Amniotic stem cell (primary cell): ENCODE measurements at places on chromosomes 16 and 17.
A peak's percentile ranks its signal among the peaks of the same experiment; 100 is the strongest.

- no peak for DNase-seq
These were observed 16.7 kb downstream of the CRHR1 start for GRCh38 chr17:45800816-45801215.

- DNase-seq, result no peak
These were observed 19.9 kb downstream of the GGA3 start for GRCh38 chr17:75241502-75241901.

- DNase-seq, result no peak
These were observed 670 bp downstream of the TNFSF12 start for GRCh38 chr17:7549401-7550055.

GRCh38 chr17:53909802-53910201, 87.1 kb downstream of the KIF2B start:
- DNase-seq, result no peak

DNA sequence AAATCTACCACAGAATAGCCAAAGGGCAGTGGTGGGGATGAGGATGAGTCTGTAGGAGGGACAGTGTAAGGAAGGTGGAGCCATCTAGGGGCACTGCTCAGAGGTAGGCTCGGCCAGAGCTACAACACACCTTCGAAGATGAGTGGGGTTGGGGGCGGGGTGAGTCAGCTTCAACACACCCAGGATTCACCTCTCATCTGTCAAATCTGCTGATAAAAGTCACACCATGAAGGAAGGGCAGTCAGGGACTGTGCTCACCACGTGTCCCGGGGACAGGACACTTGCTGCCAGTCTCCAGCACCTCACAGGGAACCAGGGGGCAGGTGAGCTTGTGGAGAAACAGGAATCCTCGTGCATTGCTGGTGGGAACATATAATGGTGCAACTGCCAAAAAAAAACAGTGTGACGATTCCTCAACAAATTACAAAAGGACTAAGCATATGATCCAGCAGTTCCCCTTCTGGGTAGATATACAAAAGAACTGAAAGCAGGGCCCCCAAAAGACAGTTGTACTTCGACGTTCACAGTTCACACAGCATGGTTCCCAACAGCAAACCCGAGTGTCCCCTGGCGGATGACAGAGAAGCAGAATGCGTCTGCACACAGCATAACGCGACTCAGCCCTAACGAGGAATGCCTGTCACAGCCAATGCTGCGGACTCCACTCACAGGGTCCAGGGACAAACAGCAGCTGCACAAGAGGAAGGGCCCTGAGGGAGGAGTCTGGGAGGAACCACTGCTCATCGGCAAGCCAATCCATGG, 133.1 kb downstream of the ANKRD11 start:
- DNase-seq, result no peak

DNA sequence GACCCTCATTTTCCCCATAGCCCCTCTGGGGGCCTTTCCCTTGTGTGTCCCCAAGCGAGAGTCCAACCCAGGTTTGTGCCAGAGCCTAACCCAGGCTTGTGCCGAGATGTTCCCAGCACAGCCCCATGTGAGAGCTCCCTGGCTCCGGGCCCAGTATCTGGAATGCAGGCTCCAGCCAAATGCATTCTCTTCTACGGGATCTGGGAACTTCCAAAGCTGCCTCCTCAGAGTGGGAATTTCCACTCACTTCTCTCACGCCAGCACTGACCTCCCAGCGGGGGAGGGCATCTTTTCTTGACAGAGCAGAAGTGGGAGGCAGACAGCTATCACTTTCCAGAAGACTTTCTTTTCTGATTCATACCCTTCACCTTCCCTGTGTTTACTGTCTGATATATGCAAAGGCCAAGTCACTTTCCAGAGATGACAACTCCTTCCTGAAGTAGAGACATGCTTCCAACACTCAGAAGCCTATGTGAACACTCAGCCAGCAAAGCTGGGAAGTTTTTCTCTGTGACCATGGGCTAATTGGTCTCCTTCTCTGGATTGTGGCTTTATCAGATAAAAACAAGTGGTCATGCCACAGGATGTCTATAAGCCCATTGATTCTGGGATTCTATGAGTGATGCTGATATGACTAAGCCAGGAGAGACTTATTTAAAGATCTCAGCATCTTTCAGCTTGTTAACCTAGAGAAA, 2.5 kb upstream of the CCL2 start:
- DNase-seq, result peak; percentile 58
